ENCODE measurements at places on chromosomes 5 and 9. TPM values are rescaled to one million over a fixed set of nuclear protein-coding genes. Genes with fewer than 3 reads are reported as not detected.

The PRUNE2 gene
- total RNA-seq = 51.4 TPM

DNA sequence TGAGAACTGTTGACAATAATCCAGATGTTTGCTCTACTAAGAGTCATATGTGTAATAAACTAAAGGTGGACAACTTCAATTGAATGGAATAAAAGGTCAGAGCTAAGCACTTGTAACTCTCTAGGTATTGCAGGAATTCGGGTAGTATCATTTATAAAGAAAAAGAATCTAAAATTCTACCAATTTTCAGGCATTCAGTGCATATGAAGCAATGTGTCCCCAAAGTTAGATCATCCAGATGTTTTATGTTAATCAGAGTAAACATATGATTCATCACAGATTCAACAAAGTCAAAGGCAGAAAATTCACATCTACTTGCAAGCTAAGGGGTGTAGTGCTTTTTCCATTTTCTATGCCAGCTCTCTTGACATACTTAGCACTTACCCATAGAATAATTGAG, 477.1 kb downstream of the PDE4D start:
- no peak for DNase-seq

The PCDHGA7 gene
- 13.0 TPM for total RNA-seq

DNA sequence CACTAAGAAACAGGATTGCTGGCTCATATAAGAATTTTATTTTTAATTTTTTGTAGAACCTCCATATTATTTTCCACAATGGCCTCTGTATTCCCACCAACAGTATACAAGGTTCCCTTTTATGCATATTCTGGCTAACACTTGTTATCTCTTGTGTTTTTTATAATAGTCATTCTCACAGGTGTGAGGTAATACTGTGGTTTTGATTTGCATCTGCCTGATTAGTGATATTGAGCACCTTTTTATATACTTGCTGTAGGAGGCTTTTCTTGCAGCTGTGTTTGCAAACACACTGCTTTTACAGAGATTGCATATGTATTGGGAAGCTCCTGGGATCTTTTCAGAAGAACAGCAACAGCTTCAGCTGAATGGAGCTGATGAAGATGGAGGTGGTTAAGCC, 164.8 kb downstream of the DEPDC1B start:
- DNase-seq = no peak

- DNase-seq = no peak
These were observed 4.1 kb upstream of the PRDM12 start for GRCh38 chr9:130660326-130660682.

GRCh38 chr5:322281-322941, 897 bp downstream of the AHRR start:
- no peak for DNase-seq

Data from uterus (tissue), 4 donors.